ENCODE measurements at places on chromosomes 2 and 18.

- DNase-seq = no peak
Measured at GRCh38 chr2:233311241-233311926, 3.8 kb downstream of the SAG start.

DNA sequence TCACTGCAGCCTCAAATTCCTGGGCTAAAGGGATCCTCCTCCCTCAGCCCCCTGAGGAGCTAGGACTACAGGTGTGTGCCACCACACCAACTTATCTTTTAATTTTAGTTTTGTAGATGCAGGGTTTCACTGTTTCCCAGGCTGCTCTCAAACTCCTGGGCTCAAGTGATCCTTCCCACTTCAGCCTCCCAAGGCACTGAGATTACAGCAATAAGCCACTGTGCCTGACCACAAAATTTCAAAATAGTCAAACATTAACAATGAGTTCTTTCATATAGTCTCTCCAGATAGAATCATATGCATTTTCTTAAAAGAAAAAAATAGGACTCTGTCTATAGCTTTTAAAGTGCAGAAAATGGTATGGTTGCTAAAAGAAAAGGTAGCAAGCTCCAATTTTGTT, 24.9 kb upstream of the PID1 start:
- no peak for DNase-seq

DNA sequence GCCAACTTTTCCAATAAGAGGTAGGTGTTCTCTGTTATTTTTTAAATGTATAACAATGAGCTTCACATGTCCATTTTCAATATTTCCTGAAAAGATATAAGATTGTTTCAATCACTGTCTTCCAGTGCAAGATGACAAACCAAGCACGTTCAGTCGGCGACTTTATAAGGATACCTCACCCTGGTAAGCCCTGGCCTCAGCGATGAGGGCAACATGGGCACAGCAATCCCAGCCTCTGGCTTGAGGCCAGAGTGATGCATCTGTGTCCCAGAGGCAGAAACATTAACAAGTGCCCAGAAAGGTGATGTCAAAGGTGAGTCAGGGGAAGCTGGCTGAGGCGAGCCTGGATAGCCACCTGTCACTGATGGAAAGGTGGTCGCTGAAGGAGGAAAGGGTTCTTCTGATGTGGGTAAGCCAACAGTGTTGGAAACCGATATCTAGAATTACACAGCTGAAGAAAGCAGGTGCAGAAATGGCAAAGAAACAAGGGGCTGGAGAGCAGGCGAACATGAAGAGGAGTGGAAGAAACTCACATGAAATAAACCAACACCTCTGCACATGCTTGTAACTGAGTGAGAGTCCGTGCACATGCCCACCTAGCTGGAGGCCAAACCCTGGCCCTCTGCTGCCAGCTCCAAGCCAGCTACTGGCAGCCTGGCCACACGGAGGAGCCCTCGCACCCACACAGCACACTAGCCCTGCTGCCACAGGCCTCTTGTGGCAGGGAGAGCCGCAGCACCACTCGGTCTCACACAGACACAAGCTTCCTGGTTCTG, 65.5 kb downstream of the FBXO15 start:
- DNase-seq = peak; percentile 20

DNA sequence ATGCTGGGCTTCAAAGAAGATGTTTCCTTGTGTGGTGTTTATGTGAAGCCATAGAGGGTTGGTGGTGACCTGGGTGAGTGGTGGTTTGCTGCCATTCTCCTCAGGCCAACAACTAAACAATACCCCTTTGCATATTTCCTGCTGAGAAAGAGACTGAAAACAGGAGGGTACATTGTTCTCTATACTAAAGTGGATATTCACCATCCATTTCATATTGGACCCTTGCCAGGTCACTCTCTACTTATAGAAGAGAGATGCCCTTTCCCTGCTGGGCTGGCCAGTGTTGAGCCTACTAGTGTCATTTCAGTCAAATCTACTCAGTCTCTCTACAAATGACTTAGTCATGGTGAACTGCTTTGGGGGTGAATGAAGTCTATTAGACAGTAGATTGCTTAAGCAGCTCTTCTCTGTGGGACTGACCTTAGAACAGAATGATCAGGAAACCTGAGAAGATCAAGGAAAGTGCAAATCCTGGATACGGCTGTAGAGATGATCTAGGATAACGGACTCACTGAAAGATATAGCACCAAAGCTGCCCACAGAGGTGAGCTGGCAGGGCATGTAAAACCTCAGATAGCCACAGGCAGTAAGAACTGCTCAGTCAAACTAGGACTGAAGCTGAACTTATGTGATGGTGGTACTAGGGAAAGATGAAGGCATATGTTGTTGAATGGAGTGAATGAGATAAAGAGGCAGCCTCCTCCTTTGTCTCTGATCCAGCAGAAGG, 154.9 kb downstream of the MYO3B start:
- no peak for DNase-seq

DNA sequence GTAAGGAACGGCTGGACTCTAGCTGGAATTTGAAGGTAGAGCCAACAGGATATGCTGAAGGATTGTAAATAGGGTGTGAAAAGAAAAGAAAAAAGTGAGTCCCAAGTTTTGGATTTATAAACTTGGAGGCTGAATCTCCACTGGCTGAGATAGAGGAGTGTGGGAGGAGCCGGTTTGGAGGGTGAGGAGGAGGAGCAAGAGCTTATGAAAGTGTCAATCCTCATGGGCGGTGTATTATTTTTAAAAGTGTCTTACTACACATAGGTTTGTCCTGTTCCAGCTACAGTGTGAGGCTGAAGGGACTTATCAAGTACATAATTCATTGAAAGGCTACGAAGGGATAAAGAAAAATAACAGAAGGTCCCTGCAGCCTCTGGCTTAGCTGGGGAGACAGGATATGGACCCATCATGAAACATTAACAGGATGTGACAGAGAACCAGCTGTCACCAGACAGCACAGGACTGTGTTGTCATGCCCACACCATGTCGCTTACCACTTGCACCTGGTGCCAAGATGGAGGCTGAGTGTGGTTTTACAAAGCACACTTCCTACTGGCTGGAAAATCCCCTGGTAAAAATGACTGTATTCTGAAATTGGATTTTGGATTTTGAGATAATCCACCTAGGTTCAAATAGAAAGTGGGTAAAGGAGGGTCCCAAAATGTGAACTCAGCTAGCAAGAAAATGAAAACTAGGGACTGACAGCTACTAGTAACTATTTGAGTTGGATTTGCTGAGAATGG, 2.5 kb upstream of the MREG start:
- DNase-seq = peak; percentile 10

GRCh38 chr2:71895320-71896161, 252.1 kb downstream of the CYP26B1 start:
- DNase-seq = no peak

DNA sequence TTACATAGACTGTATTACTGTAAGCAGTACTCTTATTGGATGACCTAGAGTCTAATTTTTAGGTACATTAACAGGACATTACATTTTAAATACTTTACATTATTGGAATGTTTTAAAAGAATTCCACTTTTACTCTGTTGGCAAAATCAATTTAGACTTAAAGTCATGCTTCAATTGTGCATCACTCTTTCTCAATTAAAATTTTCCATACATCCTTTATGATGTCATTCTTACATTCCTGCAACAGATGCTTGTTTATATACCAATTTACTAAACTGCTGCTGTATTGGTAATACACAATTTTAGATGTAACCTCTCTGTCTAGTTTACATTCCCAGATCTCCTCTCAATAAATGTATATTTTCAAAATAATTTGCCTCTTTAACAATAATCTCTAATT, 440.1 kb downstream of the ZEB2 start:
- no peak for DNase-seq

GRCh38 chr2:7053650-7054265, 136.5 kb downstream of the RNF144A start:
- DNase-seq = no peak

DNA sequence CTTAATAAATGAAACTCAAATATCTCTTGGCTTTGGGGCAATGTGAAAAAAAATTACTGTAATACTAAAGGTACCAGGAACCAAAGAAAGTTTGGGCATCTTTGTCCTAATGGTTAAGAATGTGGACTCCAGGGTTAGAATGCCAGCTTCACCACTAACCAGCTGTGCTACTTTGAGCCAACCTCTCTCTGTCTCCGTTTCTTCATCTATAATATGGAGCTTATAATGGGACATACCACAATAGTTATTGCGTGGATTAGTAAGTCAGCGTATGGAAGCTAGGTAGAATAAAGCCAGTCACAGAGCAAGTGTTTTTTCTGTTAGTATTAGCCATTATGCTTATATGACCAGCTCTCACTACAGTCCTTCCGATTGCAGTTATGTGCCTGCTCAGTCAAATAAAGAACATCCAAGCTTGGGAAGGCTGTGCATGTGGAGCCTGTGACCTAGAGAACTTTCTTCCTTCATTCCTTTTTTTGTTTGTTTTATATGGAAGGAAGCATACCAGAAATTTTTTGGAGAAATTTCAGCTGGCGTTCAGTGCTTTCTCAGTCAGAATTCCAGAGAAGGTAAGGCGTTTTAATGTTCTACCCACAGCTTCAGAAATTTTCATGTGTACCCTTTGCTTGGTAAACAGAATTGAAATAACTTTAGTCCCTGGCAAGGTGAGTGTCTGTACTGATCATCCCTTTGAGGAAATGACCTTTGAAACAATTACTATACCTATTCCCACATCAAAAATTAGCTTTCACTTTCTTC, 114.0 kb upstream of the RND3 start:
- no peak for DNase-seq

- DNase-seq = no peak
Measured at GRCh38 chr2:151946899-151947812, 118.9 kb upstream of the ARL5A start.

GRCh38 chr18:73980289-73980979, 167.2 kb downstream of the FBXO15 start:
- no peak for DNase-seq

DNA sequence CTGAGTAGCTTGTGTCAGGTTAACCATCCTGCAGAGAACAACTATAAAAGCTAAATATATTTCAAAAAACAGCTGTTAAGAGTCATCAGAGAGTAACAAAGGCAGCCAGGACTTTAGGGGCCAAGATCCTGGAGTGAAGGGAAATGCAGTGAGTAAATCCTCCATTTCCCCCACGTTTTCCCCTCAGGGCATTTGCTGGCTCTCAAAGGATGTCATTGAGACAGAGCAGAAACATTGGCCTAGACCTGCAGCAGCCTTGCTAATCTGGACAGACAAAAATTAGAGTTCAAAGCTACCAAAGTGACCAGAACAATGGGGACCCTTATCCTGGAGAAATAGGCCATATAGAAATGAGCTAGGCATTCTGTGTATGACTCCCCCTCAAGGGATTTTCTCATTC, 21.1 kb upstream of the KLHL29 start:
- DNase-seq = no peak

GRCh38 chr2:127542231-127542630, 6.7 kb downstream of the MYO7B start:
- no peak for DNase-seq

DNA sequence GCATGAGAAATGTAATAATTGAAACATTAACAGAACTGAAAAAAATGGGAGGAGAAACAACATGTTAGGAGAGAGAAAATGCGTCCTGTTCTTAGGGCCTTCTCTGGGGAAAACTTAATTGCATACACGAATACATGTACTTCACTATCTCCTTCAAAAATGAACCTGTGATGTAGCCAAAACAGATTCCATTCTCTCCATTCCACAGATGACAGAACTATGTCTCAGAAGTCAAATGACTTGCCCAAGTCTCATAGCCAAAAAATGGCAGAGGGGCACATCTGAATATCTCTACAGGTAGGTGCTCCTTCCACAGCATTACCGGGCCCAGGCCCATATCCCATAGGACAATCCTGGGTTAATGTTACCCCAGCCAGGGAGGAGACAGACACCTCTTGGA, 3.9 kb upstream of the DCTN1 start:
- no peak for DNase-seq

GRCh38 chr2:152407204-152407721, 72.3 kb downstream of the FMNL2 start:
- DNase-seq = no peak
